RWPE1 (cell line): ENCODE measurements at places on chromosomes 4 and X.

DNA sequence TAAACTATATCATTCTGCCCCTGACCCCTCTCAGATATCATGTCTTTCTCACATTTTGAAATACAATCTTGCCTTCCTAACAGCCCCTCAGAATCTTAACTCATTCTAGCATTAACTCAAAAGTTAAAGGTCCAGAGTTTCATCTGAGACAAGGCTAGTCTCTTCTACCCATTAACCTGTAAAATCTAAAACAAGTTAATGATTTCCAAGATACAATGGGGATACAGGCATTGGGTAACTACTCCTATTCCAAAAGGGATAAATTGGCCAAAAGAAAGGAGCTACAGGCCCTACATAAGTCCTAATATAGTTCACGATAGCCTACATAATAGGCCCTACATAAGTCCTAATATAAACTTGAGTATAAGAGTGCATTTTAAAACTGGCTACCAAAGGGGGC is 18.9 kb downstream of the ADH6 start:
- no peak for DNase-seq

DNA sequence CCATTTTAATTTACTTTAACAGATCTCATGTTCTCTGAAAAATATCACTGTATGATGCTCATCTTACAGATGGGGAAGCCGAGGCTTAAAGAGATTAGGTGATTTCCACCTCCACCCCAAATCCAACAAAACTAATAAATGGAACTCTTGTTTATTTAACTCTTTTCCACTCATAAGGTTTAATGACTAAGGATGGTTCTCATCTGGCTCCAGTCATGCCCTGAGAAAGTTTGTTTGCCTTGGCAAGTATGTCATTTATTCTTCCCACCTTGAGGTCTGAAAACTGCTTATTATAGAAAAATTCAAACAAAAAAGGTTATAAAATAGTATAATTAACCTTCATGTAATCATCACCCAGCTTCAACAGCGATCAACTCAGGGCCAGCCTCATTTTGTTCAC is 56.3 kb downstream of the PPEF2 start:
- DNase-seq, result no peak

GRCh38 chr4:183147196-183147595 is 48.1 kb downstream of the WWC2 start:
- DNase-seq, result no peak

GRCh38 chr4:23034731-23035130 is 342.0 kb downstream of the GBA3 start:
- DNase-seq, result no peak

- no peak for DNase-seq
Measured at GRCh38 chr4:41913509-41913908, 21.7 kb upstream of the TMEM33 start.
